Activated gamma-delta T cell treated with Interleukin-2 at 50 U/mL for 16 hours (primary cell): ENCODE measurements at places on chromosomes 1 and 21.

GRCh38 chr1:33943978-33944377, 80.1 kb downstream of the HMGB4 start:
- DNase-seq: no peak

DNA sequence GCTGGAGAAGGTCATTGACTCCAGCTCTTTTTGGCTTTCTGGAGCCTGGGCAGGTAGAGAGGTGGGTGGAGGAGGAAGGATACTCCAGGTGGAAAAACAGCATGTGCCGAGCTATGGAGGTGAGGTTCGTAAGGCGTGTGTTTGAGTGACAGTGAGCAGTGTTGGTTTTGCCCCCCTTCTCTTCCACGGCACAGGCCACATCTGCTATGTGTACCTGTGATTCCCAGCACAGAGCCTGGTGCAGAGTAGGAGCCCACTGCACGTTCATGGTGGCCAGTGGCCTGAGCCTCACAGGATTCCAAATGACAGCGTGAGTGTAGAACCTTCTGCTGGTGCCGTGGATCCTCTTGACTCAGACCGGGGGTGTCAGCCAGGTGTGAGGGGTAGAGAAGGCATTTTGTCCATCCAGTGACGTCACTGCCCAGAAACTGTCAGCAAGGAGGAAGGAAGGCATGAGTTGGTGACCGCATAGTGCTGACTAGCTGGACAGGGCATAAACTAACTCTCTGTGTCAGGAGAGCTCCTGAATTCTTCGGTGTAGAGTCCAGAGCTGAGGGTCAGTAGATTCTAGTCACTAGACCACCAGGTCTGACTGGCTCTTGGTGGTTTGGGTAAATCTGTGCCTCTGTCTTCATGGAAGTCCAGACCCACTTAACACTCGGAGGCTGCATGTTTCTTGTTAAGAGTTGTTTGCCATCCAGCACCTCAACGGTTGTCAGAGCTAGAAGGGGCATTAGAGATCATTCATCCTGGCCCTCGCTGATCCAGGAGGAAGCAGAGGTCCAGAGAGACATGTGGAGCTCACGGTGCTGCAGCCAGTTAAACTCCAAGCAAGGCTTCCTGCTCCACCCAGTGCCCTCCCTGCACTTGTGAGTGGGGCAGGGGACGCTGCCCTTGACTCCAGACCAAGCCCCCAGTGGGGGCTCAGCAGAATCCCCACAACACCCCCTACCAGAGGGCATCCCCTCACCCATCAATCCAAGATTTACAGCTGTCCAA, 3.8 kb downstream of the QSOX1 start:
- DNase-seq: no peak

DNA sequence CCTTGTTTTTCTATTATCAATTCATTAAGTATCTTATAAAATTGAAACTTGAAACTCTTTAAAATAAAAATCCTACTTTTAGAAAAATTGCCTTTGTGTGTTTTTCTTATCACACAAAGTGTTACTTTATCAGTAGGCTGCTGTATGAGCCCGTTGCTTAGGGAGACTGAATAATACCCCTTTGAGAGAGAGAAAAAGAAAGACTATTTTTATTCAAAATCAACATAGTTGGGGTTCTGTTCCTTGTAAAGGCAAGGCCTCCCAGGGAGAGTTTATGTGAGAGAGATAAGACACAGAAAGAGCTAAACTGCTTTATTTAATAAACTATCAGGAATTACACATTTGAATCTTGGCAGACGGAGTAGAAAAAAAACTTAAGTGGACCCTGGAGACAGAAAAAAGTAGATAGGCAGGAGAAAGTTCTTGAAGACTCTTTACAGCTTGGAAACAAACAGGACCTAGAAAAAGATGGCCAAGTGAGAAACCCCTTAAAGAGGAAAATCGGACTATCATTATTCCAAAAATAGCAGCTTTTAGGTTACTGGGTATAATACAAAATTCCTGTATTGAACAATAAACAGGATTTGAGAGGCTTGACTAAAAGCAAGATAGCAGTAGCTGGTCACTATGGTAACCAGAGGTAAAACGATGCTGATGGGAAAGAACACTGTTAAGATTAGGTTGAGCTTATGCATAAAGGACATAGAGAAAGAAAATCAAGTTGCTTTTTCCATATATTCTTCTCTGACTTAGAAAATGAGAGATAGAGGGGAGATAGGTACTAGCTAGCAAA, 170.9 kb downstream of the LRRC7 start:
- DNase-seq: no peak

DNA sequence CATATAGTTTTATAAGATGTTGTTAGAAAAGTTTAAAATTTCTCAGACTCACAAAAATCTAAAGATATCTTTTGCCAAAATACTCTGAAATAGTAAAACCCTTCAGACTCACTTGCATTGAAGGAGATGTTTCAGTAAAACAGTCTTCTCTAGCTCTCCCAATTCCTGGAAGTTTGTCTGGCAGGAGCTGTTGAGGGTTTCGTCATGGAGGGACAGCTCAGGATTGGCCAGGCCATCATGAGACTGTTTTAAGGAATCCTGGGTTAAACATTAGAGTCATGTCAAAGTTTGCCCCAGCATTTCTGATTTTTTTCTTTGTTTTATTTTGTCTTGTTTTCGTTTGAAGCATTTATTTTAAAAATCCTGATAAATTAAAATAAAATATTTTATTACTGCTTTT, 293.8 kb upstream of the PBX1 start:
- no peak for DNase-seq

DNA sequence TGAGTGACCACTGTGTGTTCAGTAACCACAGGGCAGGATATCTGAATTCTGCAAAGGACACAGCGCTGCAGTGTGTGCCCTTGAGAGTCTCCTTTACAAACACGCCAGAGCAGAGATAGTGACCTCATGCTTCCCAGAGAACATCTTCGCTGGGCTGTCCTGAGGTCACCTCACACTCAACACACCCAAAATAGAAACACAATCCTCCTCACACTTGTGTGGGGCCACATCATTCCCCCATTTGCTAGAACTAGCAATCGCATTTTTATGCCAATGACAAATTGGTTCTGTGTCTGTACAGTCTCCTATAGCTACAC, 140.1 kb upstream of the NRIP1 start:
- no peak for DNase-seq
